Stimulated activated memory B cell treated with anti-CD40 and anti-IgM and Interleukin-4, amounts not matched to agents 10 μg/mL and 1 μg/mL and 100 μg/mL, for 72 hours (primary cell): ENCODE measurements at places on chromosomes 1 and 21.

- ATAC-seq = no peak
Observed at GRCh38 chr1:70836456-70836855, 211.2 kb downstream of the PTGER3 start.

GRCh38 chr1:179080866-179081686 lies 794 bp upstream of the TOR3A start:
- peak; percentile 49 for ATAC-seq

DNA sequence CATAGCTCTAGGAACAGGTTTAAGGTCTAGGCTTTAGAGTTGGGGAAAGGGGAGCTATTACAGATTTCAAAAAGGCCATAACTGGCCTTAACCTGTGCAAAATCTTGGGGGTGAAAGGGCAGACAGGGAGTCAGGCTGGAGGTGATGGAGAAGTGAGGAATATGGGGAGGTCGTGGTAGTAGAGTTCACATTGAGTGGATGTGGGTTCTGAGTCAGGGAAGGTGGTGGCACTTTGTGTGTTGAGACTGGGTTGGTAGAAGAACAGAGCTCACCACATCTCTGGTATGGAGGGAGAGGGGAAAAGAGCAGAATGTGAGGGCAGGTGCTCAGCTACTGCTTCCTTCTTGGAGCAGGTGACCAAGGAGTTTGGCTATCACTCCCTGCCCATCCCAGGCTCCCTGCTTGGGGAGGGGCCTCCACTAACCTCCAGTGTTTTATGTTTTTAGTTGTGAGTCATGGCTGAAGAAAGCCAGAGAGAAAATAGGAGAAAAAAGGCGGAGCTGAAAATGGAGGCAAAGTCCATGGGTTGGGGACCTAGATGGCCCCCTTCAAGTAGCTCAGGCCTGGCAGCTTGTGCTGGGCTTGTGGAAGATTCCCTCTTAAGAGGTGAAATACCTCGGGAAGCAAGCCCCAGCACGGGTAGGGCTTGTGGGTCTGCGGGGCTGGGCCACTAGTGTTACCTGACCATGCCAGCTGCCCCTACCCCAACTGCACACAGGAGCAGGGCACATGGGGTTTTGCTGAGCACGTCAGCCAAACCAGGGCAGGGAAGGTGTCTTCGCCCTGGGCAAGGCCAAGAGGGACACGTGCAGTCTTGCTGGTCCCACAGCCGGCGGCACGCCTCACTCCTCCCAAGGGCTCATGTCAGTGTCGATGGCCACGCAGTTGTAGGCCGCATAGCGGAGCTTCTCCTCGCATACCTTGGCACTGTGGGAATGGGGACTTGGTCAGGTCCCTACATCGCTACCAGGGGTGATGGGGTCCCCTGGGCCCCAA lies 8.2 kb downstream of the HECTD3 start:
- no peak for ATAC-seq

GRCh38 chr1:89262643-89263042 lies 10.0 kb downstream of the GBP5 start:
- ATAC-seq = no peak

- ATAC-seq = no peak
Observed at GRCh38 chr1:115677565-115677964, 35.8 kb downstream of the VANGL1 start.

- no peak for ATAC-seq
Observed at GRCh38 chr1:165666152-165666825, 32.1 kb downstream of the ALDH9A1 start.

GRCh38 chr1:9910076-9910422 lies at the start of gene CTNNBIP1:
CTNNBIP1 (minus strand) TSS chr1:9910269; CDS start chr1:9872064, 38,205 bp downstream.
- peak; percentile 92 for ATAC-seq

- no peak for ATAC-seq
Observed at GRCh38 chr1:110424699-110425611, 17.5 kb upstream of the LAMTOR5 start.

DNA sequence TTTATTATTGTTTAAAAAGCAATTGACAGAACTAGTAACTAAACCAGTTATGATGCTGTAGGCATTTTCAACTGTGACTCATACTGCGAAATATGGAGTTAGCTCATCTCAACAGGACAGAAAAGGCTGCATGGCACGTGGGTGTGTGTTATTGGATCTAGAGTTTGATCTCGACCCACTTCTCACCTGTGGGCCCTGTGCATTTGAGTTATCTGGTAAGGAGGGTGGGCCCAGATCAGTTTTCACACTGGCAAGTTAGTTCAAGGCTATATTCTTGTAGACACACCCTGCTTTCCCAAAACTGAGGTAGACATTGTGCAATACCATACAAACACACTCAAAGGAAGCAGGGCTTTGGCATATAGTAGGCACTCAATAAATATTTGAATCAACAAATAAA lies 71.3 kb upstream of the PRDX6 start:
- no peak for ATAC-seq

DNA sequence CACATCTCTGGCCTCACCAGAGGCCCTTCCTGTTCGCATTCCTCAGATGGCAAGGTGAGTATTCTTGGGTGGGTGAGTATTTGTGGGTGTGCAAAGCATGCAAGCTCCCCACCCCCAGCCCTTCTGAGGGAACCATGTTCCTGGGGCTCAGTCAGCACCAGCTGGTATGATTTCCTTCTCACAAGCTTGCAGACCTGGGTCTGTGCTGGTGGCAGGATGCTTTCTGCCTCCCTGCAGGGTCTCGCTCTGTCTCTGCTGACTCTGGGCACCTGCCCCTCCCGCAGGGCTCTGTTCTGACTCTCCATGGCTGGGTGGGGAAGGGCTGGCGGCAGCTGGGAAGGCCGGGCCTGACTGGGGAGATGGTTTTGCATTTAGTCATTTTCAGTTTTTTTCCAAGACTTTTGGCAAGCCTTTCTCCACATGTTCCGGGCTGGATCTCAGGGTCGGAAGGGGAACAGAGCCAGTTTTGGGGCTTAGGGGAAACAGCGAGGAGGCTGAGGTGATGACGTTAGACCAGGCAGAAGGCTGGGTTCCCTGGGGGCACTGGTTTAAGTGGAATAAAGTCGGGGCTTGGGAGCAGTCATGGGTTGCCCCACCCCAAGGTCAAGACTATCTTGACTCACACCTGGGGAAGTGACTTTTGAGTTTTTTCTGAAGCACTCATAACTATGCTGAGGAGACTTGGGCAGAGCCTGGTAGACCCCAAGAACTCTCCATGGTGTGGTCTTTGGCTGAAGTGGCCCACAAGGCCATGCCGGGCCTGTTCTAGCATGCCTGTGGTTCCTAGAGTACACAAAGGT lies 6.2 kb downstream of the RASSF5 start:
- no peak for ATAC-seq
